ENCODE measurements at places on chromosomes 3 and 15.

GRCh38 chr3:127753898-127754410 lies 68.4 kb downstream of the MGLL start:
- DNase-seq = no peak

GRCh38 chr3:128763967-128764366 lies 38.0 kb downstream of the RAB7A start:
- no peak for DNase-seq

DNA sequence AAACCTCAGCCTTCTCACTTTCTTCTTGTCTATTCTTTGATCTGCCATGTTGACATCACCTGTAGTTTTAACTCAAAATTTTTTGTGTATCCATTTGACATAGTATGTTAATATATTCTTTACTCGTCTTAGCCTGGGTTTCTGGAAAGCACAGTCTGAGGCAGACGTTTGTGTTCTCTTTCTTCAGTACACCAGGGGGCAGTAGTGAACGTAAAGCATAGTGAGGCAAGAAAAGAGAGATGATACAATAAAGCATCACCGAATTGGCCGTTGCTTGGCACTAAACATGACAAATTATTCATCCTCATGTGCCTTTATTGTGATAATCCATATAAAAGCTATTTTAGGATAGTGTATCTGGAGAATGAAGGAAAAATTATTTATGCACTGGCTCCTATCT lies 141.0 kb upstream of the MYRIP start:
- DNase-seq = no peak

DNA sequence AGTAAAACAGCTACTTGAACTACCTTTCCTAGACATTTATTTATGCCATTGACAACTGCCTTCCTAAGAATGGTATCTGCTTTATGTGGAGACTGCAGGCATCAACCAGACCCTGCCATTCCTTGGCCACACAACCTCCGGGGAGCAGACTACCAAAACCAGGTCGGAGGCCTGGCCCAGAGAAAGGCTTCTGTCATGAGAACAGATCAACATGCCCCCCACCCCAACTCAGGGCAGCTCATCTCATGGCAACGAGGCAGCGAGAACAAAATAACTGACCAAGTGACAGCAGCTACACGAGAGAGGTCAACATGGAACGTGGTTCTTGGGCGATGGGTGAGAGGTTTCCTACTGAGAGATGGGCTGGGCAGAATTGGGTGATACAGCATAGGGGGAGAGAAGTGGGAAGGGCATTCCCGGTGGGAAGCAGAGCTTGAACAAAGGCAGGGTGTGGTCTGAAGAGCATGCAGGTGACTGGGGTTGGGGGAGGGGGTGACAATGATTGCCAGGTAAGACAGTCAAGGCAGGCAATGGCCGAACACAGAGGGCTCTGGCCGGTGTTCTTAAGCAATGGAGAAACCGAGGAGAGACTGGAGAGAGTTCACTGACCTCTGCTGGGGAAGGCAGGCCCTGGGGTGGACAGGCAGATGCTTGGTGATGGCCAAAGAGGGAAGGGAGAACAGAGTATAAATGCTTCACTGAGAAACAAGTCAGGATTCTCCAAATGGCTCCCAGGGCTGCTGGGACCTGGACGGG lies 33.9 kb downstream of the CCDC12 start:
- no peak for DNase-seq

DNA sequence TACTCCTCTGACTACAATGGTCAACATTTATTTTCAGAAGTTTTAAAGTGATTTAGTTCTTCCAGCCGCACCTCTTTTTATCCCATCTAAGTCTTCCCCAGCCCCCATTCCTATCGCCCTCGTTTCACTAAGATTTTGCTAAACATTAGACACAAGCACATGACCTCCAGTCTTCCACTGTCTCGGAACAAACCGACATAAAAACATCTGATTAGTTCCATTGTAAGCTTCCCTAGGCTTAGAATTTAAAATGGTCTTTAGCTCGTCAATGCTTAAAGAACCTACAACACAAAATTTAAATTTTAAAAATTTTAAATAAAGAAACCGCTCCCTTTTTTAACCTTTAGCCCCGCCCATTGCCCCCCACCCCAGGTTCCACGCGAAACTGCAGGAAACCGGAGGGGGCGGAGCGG lies 284 bp upstream of the TSC22D2 start:
- no peak for DNase-seq

GRCh38 chr3:81913886-81914663 lies 152.6 kb upstream of the GBE1 start:
- DNase-seq = no peak

- DNase-seq = no peak
Measured at GRCh38 chr3:110576960-110577359, 494.7 kb upstream of the NECTIN3 start.

DNA sequence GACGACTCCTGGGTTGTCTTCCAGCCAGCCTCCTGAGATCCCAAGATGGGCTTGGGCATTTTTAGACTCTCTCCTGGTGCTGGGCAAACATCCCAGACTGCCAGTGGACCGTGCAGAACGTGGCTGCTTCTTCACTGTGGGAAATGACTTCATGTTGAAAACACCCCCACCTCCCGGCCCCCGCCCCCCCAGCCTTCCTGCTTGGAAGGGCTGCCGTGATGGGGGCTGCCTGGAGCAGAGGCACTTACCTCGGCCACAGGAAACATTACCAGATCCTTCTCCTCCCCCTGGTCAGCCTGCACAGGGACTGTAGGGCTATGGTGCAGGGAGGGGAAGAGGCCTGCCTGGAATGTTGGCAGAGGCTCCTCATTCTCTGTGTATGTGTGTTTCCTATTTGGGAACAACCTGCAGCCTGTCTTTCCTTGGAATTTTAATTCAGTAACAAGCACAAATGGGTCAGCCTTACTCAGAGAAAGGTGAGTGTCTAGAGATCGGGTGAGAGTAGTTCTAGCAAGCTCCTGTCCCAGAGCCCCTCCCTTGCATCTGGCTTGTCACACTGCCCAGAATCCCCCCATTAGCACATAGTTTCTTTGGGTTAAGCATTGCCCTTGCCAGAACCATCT lies 90.8 kb downstream of the ANP32A start:
- DNase-seq = no peak

DNA sequence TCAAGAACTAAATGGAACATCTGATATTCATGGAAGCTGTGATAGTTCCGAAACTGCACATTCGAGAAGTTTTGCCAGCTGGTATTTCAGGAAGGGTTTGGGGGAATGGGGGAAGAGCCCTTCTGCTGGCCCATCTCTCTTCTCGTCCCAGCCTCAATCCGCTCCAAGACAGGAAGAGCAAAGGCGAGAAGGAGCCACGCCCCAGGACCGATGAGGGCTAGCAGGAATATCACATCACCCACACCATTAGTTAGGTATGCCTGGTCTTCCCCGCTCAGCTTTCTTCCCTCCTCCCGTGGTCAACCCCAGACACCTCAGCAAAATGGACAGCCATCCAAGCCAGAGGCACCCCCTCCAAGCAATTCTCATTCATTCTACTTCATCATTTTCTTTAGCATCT lies 14.9 kb upstream of the PCSK6 start:
- DNase-seq = no peak

GRCh38 chr3:70006089-70006488 lies 6.6 kb downstream of the SAMMSON start:
- no peak for DNase-seq

DNA sequence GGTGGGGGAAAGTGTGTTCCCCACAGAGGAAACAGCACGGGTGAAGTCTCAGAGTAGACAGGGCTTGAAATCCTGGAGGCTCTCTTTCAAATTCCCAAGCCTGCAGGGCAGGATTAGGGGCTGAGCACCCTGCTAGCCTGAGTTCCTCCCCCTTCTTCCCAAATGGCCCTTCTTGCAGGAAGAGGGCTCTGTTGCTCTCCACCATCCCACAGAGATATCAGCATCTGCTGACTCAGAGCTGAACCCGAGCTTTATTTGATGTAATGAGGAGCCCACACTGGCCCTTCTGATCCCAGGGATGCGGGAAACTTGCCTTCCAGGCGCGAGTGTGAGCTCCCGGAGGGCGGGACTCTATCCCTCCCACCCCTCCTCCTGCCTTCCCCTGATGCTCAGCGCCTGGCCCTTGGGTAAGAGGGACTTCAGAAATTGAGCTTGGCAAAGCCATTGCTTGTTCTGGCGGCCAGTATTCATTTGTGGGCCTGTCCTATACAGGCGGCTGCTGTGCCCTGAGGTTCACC lies 1.4 kb upstream of the STRA6 start:
- DNase-seq = no peak

- no peak for DNase-seq
Measured at GRCh38 chr15:38002883-38003477, 68.5 kb downstream of the TMCO5A start.

DNA sequence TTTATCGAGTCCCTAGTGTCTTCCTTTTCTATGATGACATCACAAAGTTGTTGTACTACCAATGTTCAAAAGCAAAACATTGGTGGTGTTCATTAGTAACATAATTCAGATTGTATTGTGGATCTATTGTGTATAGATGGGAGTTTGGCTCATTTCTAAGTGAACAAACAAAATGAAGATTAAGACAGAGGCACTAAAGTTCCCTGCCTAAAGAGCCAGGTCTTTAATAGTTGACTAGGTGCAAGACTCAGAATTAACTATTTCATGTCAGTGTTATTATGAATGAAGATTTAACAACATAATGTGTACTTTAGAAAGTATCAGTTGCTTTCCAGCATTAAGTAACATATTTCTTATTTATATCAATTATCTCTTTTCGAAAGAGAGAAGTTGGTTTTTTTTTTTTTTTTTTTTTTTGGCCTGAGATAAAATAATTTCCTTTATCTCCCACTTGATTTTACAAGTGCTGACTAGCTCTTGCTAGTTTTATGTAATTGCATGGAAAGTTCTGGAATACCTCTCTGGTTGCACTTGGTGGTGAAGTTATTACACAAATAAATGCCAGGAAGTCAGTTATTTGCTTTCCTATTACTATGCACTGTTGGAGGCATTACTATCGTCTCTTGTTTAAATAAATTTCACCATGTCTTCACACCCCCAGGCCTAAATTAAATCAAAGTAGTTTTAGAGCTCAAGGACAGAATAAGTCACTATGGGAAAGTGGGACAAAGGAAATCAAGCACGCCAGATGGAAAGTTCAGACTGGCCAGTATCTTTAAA lies 48.7 kb downstream of the NAALADL2 start:
- DNase-seq = no peak

- DNase-seq = no peak
Measured at GRCh38 chr3:102144063-102144462, 290.8 kb upstream of the ZPLD1 start.

- no peak for DNase-seq
Measured at GRCh38 chr3:140403079-140403478, 274.8 kb upstream of the TRIM42 start.

DNA sequence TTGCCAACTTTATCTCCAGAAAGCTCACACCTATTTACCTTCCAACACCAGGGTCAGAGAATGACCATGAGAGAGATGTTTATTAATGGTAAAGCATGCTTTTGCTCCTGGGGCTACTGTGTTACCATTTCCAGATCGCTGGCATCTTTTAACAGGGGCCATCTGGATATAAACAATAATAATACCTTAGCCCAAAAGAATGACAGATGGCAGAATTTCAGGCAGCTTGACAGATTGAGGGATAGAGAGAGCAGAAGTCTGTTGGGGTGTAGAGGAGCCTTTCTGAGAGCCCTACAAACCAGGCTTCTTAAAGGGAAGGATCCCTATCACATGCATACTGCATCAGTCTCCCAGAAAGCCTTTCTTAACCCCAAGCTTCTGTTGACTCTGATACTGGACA lies 17.7 kb downstream of the RBP1 start:
- no peak for DNase-seq

DNA sequence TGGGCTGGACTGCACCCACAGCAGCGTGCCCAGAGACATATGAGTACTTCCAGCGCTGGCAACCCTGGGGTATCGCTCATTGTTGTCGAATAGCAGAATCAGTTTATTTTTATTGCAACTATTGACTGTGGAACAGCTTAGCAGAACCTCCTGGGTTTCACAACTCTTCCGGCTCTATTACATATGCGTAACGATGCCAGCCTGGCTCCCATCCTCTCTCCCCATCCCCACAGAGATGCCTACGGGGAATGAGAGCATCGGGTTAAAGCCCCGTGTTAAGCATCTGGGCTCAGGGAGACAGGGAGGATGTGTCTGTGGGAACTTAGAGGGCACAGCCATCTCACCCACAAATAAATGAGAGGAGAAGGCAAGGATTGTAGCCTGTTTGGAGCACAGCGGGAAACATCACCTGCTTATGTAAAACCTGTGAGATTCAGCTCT lies 76.6 kb upstream of the DLG1 start:
- DNase-seq = no peak

- DNase-seq = no peak
Measured at GRCh38 chr15:65072027-65072426, 4.2 kb upstream of the RASL12 start.

GRCh38 chr3:133113526-133113925 lies 75.3 kb downstream of the TMEM108 start:
- DNase-seq = no peak

DNA sequence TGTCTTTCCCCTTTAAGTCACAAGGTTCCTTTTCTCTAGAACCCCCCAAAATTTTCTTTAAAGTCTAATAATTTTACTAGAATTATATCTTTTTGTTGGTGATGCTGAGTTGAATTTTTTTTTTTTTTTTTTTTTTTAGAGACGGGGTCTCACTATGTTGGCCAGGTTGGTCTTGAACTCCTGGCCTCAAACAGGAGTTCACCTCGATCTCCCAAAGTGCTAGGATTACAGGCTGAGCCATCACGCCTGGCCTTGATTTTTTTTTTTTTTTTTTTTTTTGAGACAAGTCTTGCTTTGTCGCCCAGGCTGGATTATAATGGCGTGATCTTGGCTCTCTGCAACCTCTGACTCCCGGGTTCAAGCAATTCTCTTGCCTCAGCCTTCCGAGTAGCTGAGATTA lies 12.2 kb downstream of the SEC13 start:
- DNase-seq = no peak

GRCh38 chr15:39538936-39539335 lies 41.9 kb upstream of the THBS1 start:
- DNase-seq = no peak

GRCh38 chr15:63469190-63469589 lies 35.2 kb upstream of the USP3 start:
- DNase-seq = no peak

- DNase-seq = no peak
Measured at GRCh38 chr3:53155760-53156159, 5.2 kb upstream of the PRKCD start.

DNA sequence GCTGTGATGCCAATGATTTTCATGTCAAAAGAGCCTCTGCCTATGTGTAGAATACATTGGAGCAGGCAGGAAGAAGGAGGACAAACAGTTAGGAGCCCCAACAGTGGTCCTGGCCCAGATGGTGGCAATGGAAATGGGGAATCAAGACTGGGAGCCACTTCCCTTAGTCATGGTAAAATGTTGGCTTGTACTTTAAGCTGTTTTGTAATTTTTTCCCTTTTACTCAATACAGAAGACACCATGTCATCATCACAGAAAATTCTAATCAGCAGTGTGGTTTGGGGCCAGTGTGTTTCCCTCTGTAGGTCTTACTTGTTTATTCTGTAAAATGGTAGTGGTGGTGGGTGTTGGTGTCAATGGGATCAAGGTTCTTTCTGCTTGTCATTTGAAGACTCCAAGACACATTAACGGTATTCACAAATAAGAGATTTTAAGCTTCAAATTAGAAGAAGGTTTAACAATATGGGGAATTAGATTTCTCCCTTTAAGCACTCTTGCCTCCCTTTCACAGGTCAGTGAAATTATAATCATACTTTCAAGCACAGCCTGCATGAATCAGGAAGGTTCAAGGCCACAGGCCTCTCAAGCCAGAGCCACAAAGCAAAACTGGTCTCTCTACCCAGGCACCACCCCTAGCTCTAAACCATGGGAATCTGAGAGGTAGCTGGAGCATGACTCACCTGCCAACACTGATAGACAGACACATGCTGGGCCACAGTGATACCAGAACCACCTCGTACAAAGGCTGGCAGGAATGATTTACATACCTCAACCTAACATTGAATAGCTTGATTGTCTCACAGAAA lies 24.9 kb downstream of the SIAH2 start:
- DNase-seq = no peak

Data from stimulated activated CD8-positive, alpha-beta memory T cell treated with anti-CD3 and anti-CD28 coated beads, Interleukin-7, amount 100 ng/mL, for 1 hour (primary cell).